ENCODE measurements at places on chromosomes 7 and 10.
A peak's percentile ranks its signal among the peaks of the same experiment; 100 is the strongest.

DNA sequence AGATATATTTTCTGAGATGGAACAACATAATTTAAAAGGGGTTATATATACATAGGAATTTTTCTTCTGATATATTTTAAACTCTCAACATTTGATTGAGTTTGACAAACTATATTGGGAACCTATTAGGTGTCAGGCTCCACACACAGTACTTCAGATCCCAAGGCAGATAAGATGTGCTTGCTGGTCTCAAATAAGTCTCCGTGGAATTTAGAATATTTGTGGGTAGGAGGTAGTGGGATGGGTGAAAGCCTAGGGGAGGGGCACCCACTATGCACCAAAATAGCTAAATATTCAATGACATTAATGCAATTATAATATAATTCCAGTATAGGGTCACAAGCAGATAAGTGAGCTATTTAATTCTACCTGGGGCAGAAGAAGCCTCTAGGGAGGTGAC, 81.5 kb downstream of the ARL4A start:
- DNase-seq = no peak

DNA sequence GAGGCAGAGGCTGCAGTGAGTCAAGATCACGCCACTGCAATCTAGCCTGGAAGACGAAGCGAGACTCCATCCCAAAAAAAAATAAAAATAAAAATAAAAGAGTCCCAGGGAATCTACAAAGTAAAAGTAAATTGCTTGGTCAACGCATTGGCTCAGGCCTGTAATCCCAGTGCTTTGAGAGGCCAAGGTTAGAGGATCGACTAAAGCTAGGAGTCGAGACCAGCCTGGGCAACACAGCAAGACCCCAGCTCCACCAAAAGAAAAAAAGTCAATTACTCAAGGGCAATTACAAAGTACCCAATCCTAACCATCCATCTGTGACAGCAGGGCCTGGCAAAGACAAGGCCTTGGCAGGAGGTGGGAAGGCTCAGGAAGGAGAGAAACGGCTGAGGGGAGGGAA, 127.6 kb upstream of the CALN1 start:
- DNase-seq = no peak

DNA sequence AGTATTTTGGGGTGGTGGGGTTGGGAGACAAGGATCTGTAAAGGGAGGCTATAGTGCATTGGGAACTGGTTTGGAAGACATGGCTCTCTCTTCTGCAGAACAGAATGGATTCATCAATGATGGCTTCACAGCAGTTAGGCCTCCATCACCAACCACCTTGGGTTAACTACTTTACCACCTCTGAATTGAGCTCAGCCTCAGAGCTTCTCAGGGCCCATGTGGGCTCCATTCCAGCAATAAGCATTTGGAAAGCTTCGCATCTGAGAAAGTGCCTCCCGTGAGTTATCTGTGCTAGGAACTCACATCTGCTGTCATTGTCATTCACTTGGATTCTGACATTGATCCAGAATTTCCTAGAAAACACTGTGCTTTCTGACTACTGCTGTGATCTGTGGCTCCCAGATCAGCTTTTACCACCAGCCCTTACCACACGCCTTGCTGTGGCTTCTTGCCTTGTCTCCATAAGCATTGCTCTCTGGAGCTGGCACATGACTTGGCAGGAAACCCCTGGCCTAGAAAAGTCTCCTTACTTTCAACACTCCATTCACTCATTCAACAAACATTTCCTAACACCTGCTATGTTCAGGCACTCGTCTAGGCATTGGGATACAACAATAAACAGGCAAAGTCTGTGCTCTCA, 70.7 kb upstream of the ADO start:
- no peak for DNase-seq

- DNase-seq = peak; percentile 15
Observed at GRCh38 chr7:95725205-95725604, 47.1 kb upstream of the DYNC1I1 start.

DNA sequence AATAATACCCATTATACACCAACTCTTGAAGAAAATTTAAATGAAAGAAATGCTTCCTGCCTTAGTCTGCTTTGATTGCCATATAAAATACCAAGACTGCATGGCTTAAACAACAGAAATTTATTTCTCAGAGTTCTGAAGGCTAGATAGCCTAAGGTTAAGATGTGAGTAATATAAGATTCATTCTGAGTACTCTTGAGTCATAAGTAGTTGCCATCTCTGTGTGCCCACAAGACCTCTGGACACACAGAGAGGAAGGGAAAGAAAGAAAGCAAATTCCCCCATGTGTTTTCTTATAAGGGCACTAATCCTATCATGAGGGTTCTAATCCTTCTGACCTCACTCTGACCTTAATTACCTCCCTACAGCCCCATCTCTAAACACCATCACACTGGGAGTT, 201.2 kb downstream of the PTN start:
- DNase-seq = peak; percentile 58

GRCh38 chr10:125984346-125984745, 88.0 kb downstream of the FANK1 start:
- no peak for DNase-seq

DNA sequence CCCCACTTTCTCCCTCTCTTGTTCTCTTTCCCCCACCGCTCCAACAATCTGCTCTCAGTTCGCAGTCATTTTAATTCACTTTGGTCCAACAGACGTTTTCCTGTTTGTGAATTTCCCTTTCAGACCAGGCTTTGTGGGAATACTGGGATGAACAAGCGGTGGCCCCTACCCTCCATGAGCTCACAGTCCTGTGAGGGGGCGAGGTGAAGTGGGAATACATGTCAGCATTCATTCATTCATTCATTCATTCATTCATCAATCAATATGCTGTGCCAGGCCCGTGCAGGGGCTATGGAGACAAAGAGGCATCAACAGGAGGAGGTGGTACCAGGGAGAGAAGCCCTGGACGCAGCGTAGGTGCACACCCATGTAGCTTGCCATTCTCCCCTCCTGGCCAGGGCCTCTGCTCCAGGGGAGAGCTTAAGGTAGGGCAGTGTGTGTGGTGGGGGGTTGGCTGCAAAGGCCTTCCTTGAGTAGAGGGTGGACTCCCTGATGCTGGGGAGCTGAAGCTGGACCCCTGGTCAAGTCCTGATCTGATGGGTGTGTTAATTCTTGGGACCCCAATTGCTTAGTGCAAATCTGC, 16.1 kb downstream of the PRF1 start:
- no peak for DNase-seq

DNA sequence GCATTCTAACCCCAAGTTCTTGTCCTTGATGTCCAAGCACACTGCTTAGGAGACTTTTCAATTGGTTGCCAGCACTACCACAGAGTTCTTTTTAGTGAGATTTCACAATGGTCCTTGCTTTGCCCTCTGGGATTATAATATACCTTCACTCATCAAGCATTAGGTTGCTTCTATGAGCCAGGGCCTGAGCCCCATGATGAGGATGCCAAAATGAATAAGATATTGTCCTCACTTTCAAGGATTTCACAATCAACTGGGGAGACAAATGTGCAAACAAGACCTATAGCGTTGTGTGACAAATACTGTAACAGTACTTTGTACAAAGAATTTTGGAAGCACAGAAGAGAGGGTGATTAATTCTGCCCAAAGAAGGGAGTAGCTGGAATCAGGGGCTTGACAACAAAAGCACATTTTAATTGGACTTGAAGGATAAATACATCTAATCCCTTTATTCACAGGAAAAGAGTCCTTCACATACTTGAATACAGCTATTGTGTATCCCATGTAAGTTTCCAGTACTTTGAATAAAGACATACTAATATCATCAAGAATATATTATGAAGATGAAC, 263.6 kb upstream of the LRRN3 start:
- no peak for DNase-seq

GRCh38 chr10:58467931-58468635, 44.6 kb upstream of the BICC1 start:
- no peak for DNase-seq

DNA sequence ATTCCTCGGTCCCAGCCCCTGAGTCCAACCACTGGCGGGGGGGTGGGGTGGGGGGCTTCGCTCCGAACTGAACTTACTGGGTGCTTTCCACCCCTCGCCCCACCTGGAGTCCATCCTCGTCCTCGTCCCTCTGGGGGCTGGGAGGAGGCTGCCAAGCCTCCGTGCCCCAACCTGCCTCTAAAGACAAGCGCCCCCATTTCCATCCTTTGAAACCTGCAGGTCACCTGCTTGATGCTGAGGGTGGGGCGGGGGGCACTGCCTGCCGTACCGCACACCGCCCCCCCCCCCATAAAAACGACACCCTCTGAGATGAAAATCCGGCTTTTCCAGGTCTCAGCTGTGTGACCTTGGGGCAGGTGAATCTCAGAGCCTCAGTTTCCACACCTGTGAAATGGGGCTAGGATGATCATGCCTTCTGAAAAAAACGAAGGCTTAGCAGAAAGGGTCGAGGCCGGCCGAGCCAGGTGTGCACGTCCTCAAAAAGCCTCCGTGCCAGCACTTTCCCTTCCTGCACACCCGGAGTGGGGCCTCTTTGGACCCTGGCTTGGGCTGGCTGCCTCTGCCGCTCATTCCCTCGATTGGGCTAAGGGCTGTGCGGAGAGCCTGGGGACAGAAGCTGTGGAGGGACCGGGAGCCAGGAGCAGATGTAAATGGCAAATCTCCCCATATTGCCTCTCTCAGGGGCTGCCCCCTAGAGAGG, 967 bp downstream of the ELFN1 start:
- no peak for DNase-seq

- DNase-seq = no peak
Observed at GRCh38 chr10:46287846-46288477, 1.2 kb downstream of the ANTXRL start.

- peak; percentile 40 for DNase-seq
Observed at GRCh38 chr7:95470452-95470851, 15.3 kb upstream of the ASB4 start.

GRCh38 chr7:4167385-4167910, 514.6 kb upstream of the FOXK1 start:
- no peak for DNase-seq

DNA sequence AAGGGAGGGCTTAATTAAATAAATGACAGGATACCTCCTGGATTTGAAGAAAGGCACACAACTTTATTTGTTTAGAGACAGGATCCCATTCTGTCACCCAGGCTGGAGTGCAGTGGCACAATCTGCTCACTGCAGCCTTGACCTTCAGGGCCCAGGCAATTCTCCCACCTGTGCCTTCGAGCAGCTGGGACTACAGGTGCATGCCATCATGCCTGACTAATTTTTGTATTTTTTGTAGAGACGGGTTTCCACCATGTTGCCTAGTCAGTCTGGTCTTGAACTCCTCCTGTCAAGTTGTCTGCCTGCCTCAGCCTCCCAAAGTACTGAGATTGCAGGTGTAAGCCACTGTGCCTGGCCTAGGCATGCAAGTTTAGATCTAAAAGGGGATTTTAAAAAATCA, 272.7 kb upstream of the MBL2 start:
- no peak for DNase-seq

GRCh38 chr7:154690411-154690810, 312.5 kb downstream of the PAXIP1 start:
- no peak for DNase-seq

DNA sequence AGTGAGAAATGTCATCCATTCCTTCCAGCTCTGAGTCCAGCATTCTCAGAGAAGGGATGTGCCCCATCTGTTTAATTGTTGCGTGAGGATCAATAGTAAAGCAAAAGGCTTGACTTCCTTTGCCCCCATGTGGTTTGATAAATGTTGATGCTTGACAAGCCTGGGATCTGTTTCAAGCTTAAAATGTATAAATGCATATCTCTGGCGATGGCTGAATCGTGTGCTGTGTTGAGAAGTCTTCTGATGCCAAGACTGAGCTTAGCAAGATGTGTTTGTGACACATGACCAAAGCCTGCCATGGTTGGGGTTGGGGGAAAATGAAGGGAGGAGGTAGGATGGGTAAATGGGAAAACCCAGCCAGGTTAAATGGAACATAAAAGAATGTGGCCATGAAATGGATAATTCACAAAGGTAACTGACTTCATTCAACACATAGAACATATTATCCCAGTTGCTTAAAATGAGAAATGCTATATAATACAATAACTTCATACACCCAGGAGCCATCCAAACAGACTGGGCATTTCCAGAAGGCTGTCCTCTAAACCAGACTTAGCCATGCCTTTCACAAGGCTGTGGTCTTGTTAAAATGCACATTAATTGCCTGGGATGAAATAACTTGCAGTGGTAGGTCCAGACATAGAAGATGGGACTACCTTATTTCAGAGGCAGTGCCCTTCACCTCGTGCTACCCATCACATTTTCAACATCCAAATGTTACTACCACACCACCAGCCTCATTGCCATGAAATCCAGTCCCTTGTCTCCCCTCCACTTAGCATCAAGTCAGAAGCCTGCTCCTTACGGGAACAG, 147.3 kb upstream of the PDE1C start:
- DNase-seq = no peak

- DNase-seq = peak; percentile 71
Observed at GRCh38 chr10:60140651-60141632, 234.6 kb upstream of the CCDC6 start.

DNA sequence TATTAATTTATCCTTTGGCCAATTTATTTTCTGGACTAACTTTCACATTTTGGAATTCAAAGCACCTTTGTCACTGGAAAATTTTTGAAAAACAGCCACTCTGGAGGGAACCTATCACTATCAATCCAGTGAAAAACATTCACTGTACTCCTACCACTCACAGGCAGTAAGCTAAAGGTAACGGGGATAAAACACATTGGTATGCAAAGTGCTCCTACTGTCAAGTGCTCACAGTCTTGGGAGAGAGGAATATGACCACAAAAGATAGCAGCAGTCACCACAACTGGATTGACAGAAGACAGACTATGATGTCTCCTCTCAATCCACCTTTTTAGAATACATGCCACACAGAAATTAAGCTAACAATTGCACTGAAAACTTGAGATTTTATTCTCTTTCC, 13.3 kb downstream of the GSAP start:
- DNase-seq = no peak

DNA sequence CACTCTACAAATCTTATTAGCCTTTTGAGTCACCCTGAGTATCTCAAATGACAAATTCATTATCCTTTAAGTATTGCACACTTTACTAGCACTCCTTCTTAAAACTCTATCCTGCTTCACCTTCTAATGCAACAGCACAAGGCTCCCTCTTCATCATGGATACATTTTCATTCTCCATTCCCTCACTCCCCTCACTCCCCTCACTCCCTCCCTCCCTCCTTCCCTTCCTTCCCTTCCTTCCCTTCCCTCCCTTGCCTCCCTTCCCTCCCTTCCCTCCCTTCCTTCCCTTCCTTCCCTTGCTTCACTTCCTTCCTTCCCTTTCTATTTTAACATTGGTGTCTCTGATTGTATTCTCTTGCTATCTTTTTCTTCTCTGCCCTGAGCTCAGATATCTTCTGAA, 130.5 kb downstream of the PCLO start:
- DNase-seq = no peak

DNA sequence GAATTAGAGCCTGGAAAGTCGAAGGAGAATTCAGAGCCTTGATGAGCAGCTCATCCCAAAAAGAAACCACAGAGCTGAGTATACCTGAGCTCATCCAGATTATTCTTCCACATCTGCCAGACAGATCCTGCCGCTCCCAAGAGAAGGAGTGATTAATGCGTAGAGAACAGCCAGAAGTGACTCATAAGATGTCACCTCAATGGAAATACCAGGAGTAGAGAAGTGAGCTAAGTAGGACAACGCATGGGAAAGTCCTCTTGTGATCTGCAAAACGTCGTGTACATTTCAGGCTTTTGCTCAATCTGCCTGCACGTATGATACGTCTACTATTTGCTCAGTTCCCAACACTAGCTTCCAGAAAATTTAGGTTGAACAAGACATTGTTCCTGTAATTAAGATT, 230.5 kb upstream of the AUTS2 start:
- DNase-seq = peak; percentile 93
